ENCODE measurements at places on chromosomes 1 and 21.
A peak's percentile ranks its signal among the peaks of the same experiment; 100 is the strongest.

DNA sequence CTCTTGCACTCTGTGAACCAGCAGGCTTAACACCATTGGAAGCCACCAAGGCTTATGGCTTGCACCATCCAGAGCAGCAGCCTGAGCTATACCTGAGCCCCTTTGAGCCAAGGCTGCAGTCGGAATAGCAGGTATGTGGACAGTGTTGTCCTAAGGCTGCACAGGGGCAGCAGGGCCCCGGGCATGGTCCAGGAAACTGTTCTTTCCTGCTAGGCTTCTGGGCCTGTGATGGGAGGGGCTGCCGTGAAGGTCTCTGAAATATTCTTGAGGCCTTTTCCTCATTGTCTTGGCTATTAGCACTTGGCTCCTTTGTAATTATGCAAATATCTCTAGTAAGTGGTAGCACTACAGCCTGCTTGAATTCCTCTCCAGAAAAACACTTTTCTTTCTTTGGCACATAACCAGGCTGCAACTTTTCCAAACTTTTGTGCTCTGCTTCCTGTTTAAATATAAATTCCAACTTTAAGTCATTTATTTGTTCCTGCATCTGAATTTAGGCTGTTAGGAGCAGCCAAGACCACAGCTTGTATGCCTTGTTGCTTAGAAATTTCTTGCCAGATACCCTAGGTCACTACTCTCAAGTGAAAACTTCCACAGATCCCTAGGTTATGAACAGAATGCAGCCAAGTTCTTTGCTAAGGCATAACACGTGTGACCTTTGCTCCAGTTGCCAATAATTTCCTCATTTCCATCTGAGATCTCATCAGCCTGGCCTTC is 5.2 kb downstream of the KRTAP20-4 start:
- no peak for DNase-seq

GRCh38 chr1:31570906-31571305 is 5.4 kb upstream of the TINAGL1 start:
- no peak for DNase-seq

- DNase-seq, result no peak
Observed at GRCh38 chr1:15413563-15414444, 4.1 kb downstream of the EFHD2 start.

- DNase-seq, result no peak
Observed at GRCh38 chr1:203325418-203326091, 20.2 kb downstream of the BTG2 start.

- DNase-seq, result no peak
Observed at GRCh38 chr1:9690440-9691107, 39.0 kb downstream of the PIK3CD start.

DNA sequence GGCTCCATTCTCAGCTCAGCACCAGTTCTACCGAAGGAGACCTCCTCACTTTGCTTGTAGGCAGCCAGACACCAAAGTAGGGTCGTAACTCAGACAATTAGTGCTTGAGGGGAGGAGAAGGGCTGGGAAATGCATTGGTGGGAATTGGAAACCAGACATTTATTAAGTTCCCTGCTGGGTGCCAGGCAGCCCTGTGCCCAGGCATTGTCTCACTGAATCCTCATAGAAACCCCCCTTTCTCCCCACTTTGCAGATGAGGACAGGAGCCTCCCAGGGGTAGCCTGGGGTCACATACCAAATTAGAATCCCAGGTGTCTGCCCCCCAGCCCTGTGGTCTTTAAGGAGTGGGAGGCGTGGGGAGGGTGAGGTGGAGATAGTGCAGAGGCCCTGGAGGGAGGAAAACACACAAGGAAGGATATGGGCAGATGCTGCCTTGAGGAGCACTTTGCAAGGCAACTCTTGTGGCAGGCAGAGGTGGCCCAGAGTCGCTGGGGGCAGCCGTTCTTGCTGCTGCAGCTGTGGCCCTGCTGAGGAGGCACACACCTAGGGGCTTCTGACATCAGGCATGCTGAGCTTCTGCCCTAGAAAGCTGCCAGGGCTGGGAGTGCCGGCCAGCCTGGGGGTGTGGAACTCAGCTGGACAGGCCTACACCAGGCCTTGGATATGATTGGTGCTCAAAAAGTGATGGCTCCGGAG is 29.4 kb downstream of the CDK18 start:
- DNase-seq, result no peak

DNA sequence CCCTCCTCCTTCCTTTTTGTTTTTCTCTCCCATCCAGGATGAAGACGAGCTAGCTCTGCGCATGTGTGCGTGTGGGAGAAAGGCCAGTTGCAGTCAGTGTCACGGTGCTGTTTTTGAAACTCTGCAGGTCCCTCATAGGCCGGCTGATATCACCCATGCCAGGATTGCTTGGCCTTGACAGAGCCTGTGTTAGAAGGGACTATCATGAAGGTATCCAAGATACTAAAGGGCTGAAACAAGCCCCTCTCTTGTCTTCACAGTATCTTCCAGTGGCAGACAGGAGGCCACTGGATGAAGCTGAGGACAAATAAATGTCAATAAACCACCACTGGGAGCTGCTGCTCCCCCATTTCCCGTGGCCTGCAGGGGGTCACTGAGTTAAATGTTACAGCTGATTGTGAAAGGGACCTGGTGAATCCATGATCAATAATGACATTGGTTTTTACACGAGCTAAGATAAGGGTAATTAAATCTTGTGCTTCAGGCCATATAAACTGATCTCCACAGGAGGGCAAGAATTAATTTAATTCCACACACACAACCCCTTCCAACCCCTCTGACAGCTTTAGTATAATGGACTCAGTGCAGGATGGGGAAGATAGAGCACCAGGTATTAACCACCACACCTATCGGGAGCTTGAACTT is 64.6 kb upstream of the TARBP1 start:
- DNase-seq, result no peak

DNA sequence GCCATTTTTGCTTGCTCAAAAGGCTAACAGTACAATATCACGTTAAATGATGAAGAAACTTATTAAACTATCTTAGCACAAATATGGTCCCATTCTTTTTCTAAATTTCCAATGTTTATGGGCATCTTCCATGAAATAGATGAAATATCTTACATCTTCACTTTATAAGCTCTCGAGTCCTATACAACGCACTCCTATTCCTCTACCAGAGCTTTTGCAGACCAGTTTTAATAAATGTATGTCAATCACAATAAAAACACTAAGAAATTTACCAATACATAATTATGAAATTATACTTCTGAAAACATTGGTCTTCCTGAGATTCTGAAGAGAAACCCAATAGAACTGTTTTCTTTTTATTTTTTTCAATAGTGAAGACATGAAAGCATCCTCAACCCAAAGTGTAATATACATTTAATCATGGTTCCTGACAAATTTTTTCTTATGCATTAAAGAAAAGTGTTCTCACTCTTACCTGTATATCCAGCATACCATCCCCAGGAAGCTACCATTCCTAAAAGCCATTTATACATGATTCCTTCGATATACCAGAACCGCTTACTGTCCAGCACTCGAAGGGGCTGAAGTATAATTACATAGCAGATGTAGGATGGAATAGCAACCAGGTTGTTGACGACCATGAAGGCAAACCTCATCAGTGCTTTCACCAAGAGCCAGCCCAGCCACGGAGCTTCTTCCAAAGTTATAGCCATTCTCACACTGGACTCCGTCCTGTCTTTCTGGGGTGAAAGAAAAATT is 1.8 kb downstream of the LPGAT1 start:
- no peak for DNase-seq

DNA sequence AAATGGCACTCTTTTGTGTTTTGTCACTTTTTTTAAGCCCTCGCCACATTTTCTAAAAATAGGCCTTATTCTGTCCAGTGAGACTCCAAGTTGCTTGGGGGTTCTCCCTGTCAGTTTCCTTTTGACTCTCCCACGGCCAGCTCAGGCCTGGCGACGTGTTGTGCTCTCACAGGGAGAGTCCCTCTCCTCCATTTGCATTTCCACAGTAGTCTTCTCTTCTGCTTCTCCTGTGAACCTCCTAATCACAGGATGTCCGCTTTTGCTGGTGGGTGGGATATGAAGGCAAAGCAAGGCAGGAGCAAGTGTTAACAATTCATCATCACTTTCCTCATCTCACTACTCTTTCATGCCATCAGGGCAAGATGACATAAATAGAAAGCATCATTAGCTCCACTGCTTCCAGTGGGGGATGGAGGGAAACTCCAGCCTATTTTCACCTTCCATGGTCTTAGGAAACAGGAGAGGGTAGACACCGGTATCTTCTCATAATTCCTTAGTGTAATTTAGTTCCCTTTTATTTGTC is 99.8 kb downstream of the INTS7 start:
- DNase-seq, result no peak

DNA sequence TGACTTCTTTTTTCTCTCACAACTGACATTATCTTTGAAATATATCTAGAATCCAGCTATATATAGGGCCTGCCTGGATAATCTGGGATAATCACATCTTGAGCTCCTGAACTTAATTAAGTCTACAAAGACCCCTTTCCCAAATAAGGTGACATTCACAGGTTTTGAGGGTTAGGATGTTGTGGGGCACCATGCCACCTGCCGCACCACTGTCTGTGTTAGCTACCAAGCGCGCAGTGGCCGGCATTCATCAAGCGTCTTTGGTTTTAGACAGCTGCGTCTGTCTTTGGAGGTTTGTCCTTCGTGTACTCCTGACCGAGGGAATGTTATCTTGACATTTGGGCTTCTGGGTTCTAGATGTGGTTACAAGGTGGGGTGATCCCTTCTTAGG is 7.5 kb downstream of the TRAPPC10 start:
- DNase-seq, result no peak

- no peak for DNase-seq
Observed at GRCh38 chr1:154492115-154492514, 9.9 kb upstream of the TDRD10 start.

DNA sequence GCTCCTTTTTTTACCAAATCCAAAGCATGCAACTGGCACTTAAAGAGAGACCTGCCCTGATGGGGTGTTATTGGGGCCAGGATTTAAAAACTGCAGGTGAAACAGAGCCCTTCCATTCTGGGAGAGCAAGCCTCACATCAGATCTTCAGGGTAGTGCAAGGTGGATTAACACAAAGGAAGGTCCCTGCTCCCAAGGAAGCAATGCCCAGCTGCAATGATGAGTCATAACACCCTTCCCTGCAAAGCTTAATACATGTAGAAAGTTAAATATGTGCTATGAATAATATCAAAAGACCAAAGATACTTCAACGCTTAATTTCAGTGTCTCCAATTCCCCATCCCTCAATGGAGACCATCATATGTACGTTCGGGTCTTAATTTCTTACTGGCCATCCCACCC is 508.0 kb downstream of the OMA1 start:
- no peak for DNase-seq

DNA sequence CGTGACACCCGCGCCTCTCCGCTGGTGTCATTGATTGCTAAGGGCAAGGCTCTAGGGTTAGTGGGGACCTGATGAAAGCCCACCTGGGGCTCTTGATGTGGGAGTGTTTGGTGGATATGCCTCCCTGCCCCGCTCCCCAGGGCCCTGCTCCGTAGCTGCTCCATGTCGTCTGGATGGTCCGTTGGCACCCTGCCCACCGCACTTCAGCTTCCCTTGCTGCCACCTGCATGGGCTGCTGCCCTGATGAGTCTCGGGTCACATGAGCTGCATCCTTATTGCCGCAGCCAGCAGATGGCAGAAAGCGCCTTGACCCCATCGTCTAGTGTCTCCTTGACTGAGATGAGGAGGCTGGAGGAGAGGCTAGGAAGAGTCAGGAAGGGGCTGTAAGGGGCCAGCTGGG is 439.4 kb downstream of the CAMTA1 start:
- no peak for DNase-seq

- DNase-seq, result no peak
Observed at GRCh38 chr21:43371786-43372185, 55.1 kb downstream of the SIK1 start.

GRCh38 chr1:12005488-12006166 is 13.7 kb upstream of the MIIP start:
- DNase-seq, result no peak

GRCh38 chr1:184163674-184164465 is 112.3 kb downstream of the TSEN15 start:
- DNase-seq, result no peak

DNA sequence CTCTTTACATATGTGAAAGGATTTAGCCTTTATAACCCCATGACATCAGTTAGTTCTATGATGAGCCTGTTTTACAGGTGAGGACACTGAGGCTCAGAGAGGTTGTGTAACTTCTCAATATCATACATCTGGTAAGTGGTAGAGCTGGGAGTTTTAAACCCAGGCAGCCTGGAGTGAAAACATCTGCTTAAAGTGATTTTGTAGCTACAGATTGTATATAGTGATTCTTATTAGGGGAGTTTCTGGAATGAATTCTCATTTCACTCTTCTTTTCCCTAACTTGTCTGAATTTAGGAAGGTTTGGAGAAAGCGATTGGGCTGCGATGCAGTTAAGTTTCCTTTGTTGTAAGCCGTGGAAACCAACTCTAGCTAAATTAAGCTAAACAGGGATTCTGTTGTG is 175.6 kb downstream of the CAMTA1 start:
- DNase-seq, result no peak

- peak; percentile 20 for DNase-seq
Observed at GRCh38 chr1:92315766-92316599, 17.1 kb downstream of the RPAP2 start.

- no peak for DNase-seq
Observed at GRCh38 chr21:41169701-41170100, 1.7 kb downstream of the BACE2 start.

DNA sequence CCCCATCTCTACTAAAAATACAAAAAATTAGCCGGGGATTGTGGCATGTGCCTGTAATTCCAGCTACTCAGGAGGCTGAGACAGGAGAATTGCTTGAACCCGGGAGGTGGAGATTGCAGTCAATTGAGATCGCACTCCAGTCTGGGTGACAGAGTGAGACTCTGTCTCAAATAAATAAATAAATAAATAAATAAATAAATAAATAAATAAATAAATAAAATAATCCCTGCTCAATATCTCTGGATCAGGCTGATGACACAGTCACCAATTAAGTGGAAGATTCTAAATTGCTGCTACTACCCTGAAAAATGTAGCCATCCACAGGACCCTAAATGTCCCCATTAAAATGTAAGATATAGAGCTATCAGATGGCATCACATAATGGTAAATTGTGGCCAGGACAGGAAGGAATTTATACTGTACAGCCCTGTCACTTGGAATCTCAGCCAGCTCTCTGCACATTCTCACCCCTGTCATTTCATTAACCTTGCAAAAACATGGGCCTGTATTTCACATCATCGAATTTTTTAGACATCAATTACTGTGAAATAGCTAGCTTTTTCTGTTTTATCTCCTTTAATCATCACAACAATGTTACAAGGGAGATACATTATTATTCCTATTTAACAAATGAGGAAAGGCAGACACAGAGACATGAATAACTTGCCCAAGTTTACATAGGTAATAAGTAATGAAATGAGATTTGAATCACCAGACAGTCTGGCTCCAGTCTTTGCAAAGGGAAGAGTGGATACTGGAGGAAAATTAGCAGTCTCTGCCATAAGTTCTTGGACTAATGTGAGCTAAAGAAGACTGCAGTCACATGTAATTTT is 56.7 kb upstream of the NTPCR start:
- no peak for DNase-seq

- no peak for DNase-seq
Observed at GRCh38 chr1:238265866-238266265, 375.1 kb upstream of the ZP4 start.

- no peak for DNase-seq
Observed at GRCh38 chr1:175273376-175274031, 80.9 kb upstream of the KIAA0040 start.
